ENCODE measurements at places on chromosomes 1 and 21.

DNA sequence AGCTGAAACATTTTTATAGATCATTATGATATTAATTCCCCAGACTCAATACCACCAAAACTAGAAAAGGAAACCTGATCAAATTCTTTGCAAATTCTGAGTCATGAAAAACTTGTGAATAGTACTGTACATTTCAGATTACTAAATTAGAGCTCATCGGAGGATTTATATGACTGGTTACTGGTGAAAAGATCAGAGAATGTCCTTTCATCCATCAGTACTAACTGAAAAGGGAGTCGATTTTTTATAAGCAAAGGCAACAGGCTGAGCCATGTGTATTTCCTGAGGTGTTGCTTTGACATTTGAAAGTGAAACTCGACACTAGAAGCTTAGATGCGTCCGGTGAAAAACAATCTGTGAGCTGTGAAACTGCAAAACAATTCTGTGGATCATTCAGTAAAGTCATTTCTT is 155.7 kb downstream of the TNFSF18 start:
- no peak for DNase-seq

GRCh38 chr1:179080866-179081686 is 794 bp upstream of the TOR3A start:
- DNase-seq, result no peak

GRCh38 chr1:94033849-94034248 is 87.1 kb downstream of the ABCA4 start:
- no peak for DNase-seq

- DNase-seq, result no peak
Measured at GRCh38 chr1:203217668-203218067, 11.8 kb downstream of the CHIT1 start.

DNA sequence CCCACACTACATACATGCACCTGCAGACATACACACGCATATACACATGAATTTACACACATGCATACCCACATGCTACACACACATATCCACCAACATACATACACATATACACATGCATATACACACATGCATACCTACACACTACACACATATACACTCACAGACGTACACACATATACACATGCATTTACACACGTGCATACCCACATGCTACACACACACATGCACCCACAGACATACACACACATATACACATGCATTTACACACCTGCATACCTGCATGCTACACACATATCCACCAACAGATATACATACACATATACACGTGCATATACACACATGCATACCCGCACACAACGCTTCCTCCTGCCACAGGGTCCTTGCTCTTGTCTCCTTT is 61.2 kb upstream of the SLC25A33 start:
- DNase-seq, result no peak

GRCh38 chr21:37429356-37429755 is 62.8 kb downstream of the DYRK1A start:
- no peak for DNase-seq

DNA sequence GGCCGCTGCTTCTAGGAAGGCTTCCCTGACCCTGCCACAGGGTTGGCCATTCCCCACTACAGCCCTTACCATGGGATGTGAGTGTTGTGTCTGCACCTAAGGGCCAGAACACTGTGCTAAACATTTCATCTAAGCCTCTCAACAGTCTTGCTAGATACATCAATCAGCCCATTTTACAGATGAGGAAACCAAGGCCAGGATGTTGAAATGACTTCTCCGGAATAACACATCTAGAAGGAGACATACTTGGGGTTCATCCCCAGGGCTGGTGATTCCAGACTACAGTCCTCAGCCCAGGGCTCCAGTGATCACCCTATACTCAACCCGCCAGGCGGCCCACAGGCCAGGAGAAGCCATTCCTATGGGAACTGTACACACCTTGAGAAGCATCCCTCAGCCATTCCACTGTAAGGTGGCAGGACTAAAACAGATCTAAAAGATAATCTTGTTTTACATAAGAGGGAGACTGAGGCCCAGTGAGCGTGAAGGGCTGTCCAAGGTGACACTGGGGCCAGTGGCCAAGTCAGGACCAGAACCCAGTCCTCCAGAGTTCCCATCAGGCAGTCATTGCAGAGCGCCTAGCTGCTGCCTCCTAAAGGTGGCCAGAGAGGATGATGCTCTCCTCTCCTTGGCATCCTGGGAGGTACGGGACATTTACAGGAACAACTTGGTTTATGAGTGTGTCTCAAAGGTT is 119.5 kb downstream of the GLIS1 start:
- DNase-seq, result no peak

DNA sequence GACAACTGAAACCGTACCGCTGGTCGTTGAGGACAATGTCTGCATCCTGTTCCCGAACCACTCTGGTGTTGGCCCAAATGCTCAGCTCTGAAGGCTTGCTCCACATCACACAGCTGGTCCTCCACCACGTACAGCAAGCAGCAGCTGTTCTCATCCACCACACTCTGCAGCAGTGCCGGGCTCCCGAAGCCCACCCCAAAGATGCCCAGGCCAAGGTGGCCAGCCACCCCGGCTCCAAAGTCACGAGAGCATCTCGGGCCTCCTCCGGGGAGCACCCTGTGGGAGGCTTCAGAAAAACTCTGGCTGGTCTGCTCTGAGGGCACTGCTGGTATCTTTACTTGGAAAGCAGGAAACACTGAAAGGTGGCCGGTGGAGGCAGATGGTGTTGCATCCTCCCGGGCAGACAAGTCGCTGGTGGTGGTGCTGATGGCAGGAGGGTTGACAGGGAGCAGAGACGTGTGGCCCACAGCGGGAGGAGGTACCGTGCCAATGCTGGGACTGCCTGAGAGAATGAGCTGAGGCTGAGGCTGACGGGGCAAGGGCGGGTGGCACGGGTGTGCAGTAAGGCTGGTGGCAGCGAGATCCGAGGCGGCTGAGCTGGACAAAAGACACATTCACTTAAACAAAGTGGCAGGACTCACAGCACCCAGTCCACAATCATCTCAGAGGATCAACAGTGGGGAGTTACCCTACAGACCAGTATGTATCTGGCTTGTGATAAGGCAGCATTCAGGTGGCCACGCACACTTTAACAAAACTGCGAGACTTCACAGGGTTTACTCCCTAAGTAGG is 6.5 kb upstream of the CCDC27 start:
- no peak for DNase-seq

DNA sequence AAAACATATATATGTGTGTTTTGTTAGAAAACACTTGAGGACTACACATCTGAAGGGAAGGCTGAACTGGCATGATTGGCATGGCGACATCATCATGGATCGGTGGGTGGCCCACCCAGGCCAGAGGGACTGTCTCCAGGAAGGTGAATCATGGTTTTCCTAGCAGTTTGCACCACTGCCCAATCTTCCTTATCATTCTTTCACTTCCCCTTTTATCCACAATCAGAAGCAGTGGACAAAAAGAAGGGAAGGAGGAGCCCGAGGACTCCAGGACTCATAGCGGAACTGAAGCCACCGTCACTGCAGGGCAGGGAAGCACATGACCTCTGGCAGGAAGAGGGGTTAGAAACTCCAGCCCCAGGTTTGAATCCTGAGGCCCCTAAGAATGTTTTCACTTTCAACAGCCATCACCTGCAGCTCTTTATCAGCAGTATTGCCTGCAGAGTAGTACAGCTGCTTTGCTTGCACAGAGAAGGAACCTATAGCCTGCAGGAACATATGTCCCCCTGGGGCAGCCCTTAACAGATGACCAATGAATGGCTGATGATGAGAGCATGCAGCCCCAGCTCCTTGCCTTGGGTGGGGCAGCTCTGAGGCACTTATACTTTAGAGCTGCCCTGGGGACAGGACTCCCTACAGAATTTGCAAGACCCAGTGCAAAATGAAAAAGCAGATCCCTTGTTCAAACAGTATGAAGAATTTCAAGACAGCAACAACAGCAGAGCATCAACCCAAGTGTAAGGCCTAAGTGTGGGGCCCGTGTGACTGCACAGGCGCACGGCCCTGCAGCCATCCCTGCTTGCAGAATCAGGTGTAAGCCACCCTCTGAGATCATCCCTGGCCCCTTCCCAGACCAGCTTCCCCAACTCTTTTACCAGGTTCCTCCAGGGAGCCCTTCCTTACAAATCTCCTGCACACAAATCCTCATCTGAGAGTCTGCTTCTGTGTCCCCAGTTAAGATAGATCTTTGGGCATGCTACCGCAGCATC is 241.8 kb upstream of the IRF2BP2 start:
- no peak for DNase-seq

DNA sequence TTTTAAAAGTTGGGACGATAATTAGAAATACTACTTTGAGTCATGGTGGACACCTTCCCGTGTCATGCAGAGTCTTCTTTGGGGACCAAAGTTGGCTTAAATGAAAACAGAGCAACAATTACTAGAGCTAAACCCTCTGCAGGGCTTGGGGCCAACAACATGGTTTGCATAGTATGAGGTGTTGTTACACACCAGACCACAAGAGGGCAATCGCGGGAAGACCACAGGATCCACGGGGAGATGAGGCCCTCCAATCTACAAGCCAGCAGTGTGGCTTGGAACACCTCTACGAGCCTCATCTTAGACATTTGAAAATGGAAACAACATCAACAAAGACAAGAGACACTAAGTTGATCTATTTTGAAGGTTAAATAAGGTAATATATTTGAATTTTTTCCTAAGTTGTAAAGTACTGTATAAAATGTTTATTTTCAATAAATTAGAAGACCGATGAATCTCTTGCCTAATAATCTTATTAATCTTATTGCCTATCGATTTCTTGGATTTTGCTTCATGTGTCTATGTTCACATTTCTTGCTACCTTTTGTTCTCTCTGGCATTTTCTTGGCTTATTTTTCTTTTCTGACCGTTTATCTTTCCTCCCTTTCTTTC is 8.2 kb upstream of the SMCP start:
- peak; percentile 57 for DNase-seq

DNA sequence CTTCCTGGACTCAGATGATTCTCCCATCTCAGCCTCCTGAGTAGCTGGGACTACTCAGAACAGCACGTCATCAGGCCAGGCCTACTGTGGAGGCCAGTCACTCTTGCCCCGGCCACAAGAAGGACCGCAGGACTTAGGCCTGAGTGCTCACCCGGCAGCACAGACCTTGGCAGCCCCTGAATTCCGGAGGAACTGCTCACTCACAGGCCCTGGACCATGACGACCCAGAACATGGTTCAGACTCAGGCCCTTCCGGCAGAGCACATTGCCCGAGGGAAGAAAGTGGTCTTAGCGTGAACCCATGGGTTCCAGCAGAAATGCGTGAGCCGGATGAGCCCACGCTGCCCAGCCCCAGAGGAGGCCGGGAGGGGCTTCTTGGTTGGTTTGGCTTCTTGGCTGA is 177.3 kb upstream of the TMEM51 start:
- DNase-seq, result no peak

DNA sequence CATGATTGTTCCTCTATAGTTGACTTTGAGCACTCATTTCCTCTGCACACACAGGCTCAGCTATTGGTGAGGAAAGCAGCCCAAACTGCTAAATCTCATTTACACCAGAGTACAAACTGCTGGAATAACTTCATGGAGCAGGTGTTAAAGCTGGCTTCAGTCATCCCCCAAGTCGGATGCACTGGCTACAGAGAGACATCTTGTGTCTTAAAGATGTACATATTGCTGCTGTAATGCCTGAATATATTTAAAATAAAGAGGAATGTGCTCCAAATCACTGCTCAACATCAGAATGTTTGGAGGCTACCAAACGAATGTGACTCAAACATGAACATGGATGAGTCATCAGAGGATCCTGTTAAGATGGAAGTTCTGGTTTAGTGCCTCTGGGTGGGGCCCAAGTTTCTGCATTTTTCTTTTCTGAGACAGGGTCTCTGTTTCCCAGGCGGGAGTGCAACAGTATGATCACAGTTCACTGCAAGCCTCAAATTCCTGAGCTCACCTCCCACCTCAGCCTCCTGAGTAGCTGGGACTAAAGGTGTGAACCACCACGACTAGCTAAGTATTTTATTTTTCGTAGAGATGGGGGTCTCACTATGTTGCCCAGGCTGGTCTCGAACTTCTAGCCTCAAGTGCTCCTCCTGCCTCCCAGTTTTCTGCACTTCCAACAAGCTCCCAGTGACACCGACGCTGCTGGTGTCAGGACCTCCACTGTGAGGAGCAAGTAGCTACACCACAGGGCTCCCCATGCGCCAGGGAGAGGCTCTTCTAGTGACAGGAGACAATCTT is 79.0 kb upstream of the KRTAP19-8 start:
- DNase-seq, result no peak

GRCh38 chr1:209038316-209038715 is 545.2 kb upstream of the CAMK1G start:
- DNase-seq, result no peak

- DNase-seq, result peak; percentile 82
Measured at GRCh38 chr1:66725885-66726665, 26.2 kb upstream of the DYNLT5 start.

GRCh38 chr1:22908880-22909426 is 63.7 kb downstream of the LACTBL1 start:
- no peak for DNase-seq

- DNase-seq, result no peak
Measured at GRCh38 chr21:42467140-42467983, 28.7 kb downstream of the RSPH1 start.

DNA sequence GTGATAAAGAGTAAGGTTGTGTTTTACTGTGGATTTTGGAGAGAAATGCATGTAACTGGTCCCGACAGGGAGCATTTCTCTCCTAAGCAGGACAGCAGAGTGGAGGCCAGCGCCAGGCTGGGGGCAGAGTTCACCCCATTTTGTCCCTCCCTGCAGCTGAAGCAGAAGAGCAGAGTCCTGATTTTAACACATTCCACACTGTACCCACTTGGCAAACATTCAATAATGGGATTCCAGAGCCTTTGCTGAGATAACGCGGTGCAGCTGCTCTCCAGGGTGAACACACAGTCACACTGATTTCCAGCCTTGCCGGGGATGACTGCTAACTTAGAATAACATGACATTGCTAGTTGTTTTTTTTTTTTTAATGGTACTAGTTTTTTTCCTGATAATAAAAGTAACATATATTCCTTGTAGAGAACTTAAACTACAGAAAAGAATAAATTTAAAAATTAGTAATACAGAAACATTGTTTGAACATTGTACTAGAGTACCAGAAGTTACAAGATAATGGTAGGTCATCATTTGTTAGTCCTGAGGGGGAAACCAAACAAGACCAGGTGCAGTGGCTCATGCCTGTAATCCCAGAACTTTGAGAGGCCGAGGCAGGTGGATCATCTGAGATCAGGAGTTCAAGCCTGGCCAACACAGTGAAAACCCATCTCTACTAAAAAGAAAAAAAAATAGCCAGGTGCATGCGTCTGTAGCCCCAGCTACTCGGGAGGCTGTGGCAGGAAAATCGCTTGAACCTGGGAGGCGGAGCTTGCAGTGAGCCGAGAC is 77.2 kb downstream of the SCCPDH start:
- no peak for DNase-seq

GRCh38 chr1:237470712-237471338 is 419.9 kb downstream of the ZP4 start:
- DNase-seq, result no peak
